ENCODE measurements at places on chromosomes 11 and 22.

DNA sequence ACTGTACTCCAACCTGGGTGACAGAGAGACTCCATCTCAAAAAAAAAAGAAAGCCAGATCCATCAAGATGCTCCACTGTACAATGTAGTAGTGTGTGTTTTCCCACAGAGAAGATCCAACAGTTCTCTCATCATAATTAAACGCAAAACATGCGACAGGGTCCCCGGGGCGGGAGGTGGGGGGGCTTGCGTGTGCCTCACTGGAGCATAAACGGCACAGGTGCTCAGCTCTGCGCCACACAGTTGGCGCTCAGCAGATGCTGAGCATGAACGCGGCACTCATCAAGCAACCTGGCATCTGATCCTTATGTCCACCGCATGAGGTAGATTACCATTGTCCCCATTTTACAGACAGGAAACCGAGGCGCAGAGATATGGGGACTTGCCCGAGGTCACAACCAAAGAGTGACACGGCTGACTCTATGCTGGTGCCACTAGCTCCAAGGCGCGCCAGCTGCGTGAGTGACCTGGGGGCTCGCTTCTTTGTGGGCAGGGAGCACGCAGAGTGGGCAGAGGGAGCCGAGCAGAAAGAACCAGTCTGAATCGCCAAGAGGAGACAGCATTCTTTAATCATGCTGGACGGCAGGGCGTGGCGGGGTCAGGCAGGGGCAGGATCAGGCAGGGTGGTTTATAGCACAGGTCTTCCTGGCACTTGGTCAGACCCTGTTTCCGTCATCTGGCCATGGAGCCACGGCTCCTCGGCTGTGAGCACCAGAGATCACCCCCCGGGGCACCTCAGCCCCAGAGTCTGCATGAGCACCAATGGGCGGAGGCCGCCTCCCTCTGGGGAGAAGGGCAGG is 8.2 kb downstream of the C1QTNF6 start:
- DNase-seq: no peak

GRCh38 chr11:113293936-113294335 is 20.4 kb upstream of the TTC12 start:
- no peak for DNase-seq

DNA sequence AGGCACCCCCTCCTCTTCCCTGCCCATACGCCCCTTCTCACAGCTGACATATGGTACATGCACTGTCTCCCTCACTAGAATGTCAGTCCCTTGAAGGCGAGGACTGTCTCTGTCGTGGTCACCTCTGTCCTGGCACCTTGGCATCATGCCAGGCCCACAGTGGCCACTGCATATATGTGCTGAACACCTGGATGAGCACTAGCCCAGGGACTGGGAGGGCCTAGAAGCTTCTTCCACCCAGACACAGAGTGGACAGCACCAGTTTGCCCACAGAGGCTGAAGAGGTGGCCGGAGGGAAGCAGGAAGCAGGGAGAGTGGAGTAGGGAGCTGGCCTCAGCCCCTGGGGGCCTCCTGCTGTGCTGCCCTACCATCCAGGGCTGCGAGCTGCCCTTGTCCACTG is 28.6 kb downstream of the VPS37C start:
- no peak for DNase-seq

- no peak for DNase-seq
These were observed 30.0 kb upstream of the TCF20 start for GRCh38 chr22:42300259-42301076.

DNA sequence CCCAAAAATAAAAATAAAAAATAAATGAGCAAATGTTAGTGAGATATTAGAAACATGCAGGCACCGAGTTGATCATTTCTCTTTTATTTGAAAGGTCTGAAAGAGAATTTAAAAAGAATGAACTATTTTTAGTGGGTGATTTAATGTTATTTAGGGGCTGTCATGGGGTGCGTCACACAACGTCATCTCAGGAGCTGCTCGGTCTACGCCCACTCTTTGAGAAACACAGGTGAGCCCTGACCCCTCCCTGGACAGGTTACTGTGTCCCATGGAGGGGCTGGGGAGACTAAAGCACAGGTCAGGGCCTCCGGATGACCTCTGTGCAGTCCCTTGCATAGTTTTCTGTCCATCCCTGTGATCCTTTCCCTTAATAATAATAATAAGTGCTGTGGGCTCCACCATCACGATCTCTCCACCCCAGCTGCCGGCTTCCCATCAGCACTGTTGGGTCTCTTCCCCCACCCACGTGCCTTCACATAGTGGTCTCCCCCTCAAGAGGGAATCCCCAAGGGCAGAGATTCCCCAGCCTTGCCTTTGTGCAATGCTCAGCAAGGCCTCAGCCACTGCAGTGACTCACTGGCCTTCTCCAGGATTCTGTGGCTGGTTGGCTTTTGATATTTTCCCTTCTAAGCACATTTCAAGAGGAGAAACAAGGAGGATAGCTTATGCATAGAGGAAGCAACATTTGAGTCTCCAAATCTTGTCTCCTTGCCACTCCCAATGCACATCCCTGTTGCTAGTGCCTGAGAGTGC is 159.9 kb downstream of the TTC17 start:
- no peak for DNase-seq
